ENCODE measurements at places on chromosomes 7 and 10.
A peak's percentile ranks its signal among the peaks of the same experiment; 100 is the strongest.

DNA sequence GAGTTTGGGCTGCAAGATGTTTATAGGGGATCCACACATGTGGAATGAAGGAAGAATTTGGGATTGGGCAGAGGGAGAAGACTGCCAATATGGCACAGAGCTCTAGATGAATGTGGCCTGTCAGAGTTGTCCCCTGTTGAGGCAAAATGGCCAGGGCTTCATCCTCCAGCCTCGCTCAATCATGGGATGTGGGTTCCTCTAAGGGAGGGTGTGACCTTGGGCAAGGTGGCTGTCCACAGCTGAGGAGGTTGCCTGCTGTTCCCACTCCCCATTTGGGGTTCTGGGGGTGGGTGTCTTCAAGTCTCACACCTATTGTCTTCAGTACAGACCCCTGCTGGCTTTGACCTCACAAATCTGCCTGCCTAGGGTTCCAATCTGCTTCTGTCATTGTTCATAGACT is 121.6 kb upstream of the FAM204A start:
- DNase-seq, result no peak

GRCh38 chr10:118058371-118058770 is 11.6 kb upstream of the RAB11FIP2 start:
- no peak for DNase-seq

GRCh38 chr7:131409129-131409766 is 81.6 kb downstream of the MKLN1 start:
- no peak for DNase-seq

- DNase-seq, result no peak
These were observed 638.1 kb upstream of the FOXK1 start for GRCh38 chr7:4043988-4044387.

DNA sequence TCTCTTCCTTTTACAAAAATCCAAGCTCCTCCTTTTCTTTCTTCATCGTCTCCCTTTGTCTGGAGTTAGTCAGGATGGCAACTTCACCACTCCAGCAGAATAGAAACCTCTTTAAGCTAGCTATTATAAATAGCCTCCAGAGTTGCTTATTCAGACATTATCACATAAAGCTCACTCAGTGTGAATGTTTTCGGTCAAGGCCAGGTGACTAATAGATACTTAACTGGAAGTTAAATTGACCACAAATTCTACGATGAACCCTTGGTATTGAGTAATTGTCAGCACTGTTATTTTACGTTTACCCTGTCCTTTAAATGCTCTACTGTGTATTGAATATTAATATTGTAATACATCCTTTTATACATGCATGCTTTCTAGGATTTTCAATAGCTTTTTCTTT is 340.4 kb downstream of the OTUD1 start:
- no peak for DNase-seq

DNA sequence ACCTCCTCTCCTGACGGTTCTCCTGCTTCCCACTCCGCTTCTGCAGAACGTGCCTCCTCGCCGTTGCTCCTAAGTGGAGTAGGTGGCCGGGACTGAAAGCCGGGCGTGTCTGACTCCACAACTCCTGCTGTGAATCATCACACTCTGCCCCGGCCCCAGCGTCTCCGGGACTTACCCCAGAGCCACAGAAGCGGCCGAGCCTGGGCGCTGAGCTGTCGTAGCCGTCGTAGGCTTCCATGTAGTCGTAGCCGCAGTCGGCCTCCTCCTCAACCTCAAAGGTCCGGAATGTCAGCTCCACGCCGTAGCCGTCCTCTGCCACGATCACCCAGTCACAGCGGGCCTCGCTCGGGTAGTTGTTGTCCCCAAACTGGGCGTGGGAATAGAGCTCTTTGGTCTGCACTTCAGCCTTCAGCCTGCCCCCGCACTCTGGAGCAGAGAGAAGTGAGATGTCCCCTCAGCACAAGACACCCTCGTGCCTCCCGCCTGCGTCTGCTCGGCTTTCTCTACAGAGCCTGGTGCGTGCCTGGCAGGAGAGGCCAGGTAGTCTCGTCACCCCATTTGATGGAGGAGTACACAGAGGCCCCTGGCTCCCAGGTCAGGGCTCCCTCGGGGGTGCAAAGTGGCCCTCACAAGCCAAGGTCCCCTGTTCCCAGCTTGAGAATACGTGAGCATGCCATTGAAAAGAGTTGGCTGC is 11.2 kb upstream of the OPALIN start:
- DNase-seq, result no peak

- DNase-seq, result no peak
These were observed 6.3 kb downstream of the TSPAN13 start for GRCh38 chr7:16759840-16760239.

DNA sequence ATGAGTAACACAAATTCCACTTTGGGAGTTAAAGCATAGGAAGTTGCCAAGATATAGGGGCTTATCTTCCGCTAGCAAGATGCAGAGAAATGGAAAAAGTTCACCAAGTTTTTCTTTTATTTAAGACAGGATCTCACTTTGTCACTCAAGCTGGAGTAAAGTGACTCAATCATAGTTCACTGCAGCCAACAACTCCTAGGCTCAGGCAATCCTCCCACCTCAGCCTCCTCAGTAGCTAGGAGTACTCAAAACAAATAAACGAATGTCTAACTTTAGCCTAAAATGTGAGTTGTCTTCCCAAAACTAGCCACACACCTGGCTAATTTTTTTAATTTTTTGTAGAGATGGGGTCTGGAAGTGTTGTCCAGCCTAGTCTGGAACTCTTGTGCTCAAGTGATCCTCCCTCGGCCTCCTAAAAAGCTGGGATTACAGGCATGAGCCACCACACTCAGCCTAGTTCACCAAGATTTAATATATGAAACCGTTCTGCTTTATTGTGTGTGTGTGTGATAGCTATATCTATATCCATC is 9.9 kb downstream of the VIM start:
- no peak for DNase-seq

DNA sequence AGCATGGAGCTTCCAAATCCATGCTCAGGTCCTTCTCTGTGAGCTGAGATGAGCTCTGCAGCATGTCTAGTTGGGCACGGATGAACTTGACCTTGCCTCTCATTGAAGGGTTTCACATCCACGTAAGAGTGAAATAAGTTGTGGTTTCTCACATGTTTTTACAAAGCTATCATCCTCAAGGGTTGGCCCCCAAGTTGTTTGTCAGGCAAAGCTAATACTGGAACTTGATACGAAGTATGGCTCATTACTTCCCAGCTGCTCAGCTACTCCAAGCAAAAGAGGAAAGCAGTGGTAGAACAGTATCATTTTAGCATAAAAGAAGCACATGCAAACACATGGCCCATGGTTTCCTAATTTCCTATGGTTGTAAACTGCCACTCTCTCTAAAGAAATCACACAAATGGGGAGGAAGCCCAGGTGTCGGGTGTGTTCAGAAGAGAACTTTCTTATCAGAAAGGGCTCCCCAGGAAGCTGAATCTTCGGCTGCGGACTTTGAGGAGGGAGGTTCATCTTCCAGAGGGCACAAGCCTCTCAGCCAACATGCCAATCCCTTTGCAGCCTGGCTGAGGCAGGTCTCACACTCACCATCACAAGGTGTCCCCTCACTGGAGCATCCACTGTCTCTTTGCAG is 45.3 kb downstream of the PDLIM1 start:
- DNase-seq, result no peak

GRCh38 chr7:21914671-21915070 is 31.0 kb downstream of the CDCA7L start:
- DNase-seq, result no peak

DNA sequence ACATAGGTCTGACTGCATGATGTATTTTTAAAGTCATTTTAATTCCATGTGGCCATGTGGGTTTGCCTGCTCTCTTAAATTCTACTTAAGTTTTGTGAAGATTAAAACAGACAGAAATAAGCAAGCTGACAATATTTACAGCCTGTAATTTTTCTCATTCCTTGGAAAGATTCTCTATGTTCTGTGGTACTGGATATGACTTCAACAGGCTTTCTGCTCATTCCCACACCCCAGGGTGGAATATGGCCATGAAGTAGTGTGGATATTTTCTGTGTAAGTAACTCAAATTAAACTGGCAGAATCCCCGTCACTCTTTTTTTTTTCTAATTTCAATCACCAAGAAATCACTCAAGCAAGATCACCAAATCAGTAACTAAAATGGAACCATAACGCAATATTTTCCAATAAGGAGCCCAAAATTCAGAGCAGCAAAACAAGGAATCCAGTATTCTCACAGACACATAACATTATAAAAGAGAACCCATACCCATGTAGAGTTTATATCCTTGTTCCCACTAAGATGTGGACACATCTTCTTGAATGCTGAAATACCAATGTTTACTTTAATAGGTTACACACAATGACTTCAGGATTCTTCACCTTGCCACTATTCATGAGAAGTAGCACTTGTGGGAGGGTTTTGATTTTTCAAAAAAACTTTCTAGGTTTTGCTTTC is 5.7 kb downstream of the HOXA5 start:
- no peak for DNase-seq

- peak; percentile 30 for DNase-seq
These were observed 4.9 kb upstream of the SLC29A3 start for GRCh38 chr10:71314028-71314693.

- no peak for DNase-seq
These were observed 33.4 kb downstream of the IQUB start for GRCh38 chr7:123500878-123501489.

- peak; percentile 52 for DNase-seq
These were observed 41.9 kb upstream of the PSMG3 start for GRCh38 chr7:1611708-1612241.

GRCh38 chr10:26215396-26215934 is 1.1 kb upstream of the GAD2 start:
- no peak for DNase-seq

- DNase-seq, result peak; percentile 29
These were observed 11.6 kb upstream of the FFAR4 start for GRCh38 chr10:93554760-93555432.

- DNase-seq, result no peak
These were observed 67.1 kb upstream of the DNAAF5 start for GRCh38 chr7:659306-659847.

- DNase-seq, result peak; percentile 81
These were observed 240.1 kb downstream of the ELMO1 start for GRCh38 chr7:37208528-37208927.

DNA sequence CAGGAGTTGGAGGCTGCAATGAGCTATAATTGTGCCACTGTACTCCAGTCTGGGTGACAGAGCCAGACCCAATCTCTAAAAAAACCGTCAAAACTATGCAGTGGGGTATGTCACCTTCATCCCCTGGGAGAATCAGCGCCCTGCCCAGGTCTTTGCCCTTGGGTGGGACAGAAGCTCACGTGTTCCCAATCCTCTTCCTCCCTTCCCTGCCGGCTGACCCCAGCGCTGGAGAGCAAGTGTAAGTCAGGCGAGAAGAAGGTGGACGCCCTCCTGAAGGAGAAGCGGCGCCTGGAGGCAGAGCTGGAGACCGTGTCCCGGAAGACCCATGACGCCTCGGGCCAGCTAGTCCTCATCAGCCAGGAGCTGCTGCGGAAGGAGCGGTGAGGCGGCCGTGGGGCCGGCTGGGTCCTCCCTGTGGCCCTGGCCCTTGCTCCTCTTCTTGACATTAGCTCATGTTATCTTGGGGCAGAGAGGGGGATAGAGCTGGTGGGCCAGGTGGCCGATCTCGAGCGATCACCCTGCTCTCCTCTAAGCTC is 64.8 kb upstream of the GTF2IRD1 start:
- no peak for DNase-seq

- no peak for DNase-seq
These were observed 89.1 kb downstream of the CDK6 start for GRCh38 chr7:92747041-92747835.

- DNase-seq, result no peak
These were observed 3.1 kb upstream of the SMNDC1 start for GRCh38 chr10:110307805-110308204.

DNA sequence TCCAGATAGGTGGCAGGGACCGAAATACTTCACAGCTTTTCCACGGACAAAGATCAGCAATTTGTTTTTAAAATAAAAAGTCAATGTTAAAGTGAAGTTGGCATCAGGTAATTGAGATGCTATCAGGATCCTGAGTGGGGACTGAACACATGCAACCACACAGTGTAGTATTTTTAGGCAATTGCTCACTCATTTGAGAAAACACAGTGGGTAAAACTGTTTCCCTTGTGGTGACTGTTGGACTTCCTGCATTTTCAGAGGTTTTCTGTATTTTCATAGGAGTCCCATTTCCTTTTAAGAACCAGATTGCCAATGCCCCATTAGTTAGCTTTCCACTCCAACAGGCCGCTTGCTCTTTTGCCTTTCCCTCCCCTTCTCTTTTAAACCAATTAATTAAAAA is 159.5 kb upstream of the ZNF32 start:
- DNase-seq, result no peak

DNA sequence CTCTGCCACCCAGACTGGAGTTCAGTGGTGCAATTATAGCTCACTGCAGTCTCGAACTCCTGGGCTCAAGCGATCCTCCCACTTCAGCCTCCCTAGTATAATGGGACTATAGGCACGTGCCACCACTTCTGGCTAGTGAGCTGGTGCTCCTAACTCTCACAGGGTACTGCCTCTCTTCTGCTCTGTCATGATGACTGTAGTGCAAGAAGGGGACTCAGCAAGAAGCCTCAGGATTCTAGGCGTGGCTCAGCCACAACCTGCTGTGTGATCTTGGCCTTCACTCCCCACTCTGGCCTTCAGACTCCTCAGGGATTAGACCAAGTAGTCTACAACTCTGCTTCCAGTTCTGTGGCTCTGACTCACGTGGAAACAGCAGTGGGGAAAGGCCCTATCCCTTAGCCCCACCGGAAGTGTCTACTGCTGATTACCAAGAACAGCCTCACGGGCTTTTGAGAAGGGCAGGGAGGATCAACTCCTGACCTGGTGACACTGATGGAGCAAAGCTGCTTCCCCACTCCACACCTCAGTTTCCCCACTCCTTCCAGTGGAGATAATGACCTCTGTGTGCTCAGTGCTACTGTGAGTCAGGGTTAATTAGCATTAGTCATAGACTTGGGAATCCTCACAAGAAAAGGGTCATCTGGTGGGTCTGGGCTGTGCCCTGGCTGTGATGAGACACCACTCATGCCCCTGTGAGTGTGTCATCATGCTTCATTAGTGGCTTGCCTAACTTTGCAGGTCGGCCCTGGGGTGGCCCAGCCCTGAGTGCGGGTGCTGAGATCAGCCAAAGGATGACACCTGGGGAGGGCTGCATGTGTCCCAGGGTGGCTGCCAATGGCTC is 41.1 kb downstream of the ZC3HC1 start:
- DNase-seq, result no peak

GRCh38 chr10:61899997-61900828 is 1.3 kb upstream of the ARID5B start:
- peak; percentile 49 for DNase-seq

- DNase-seq, result no peak
These were observed 73.0 kb downstream of the NEURL1 start for GRCh38 chr10:103566536-103566935.

DNA sequence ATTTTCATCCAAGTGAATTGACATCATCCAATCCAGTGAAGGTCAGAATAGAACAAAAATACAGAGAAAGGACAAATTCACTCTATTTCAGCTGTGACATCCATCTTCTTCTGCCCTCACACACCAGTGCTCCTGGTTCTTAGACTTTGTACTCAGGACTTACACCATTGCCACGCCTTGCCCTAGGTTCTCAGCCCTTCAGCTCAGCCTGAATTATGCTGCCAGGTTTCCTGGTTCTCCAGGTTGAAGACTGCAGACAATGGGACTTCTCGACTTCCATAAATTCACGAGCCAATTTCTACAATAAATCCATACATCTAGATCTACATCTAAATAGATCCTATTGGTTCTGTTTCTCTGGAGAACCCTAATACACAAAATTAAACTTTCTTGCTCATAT is 181.2 kb upstream of the KCND2 start:
- no peak for DNase-seq

GRCh38 chr10:118742032-118742431 is 12.7 kb downstream of the CACUL1 start:
- no peak for DNase-seq

GRCh38 chr7:25520516-25520915 is 292.2 kb upstream of the NPVF start:
- no peak for DNase-seq

- DNase-seq, result peak; percentile 48
These were observed 31.2 kb downstream of the ZNF467 start for GRCh38 chr7:149742075-149742701.

Data from hippocampal formation (tissue), 2 donors.